Fibroblast of the aortic adventitia (primary cell): ENCODE measurements at places on chromosomes 6 and 20. TPM values are rescaled to one million over a fixed set of nuclear protein-coding genes. Genes with fewer than 3 reads are reported as not detected.

- DNase-seq = no peak
Measured at GRCh38 chr6:79784395-79784753, 153.2 kb downstream of the SH3BGRL2 start.

GRCh38 chr6:52877168-52877567 is 32.3 kb downstream of the GSTA3 start:
- DNase-seq = peak; percentile 93

DNA sequence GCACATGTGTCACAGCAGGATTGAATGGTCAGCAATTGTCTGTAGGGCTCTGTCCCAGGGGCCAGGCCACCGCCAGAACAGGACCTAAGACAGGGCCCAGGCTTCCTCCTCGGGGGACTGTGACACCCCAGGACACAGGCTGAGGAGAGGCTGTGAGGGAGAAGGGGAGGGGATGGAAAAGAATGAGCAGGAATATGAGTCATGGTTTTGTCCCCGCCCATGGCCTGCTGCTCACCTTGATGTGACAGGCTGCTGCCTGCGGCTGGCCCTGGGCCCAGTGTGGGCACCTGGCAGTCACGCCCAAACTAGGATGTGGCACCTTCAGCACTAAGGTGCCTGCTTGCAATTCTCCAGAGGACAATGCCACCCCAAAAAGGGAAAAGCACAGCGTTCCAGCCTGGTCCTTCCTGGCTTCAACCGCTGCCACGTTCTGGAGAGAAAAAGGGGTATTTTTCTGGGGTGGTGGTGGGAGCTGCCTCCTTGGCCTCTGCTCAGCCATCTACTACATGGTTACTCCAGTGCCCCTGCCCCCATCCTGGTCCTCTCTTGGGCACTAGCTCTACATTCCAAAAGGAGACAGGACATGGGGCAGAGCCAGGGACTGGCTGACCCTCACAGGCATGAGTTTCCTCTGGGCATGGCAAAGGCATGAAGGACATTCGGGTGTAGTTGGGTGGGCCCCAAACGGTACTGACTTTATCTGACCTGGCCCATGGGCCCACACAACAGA is 93.4 kb downstream of the SLC22A23 start:
- DNase-seq = no peak

DNA sequence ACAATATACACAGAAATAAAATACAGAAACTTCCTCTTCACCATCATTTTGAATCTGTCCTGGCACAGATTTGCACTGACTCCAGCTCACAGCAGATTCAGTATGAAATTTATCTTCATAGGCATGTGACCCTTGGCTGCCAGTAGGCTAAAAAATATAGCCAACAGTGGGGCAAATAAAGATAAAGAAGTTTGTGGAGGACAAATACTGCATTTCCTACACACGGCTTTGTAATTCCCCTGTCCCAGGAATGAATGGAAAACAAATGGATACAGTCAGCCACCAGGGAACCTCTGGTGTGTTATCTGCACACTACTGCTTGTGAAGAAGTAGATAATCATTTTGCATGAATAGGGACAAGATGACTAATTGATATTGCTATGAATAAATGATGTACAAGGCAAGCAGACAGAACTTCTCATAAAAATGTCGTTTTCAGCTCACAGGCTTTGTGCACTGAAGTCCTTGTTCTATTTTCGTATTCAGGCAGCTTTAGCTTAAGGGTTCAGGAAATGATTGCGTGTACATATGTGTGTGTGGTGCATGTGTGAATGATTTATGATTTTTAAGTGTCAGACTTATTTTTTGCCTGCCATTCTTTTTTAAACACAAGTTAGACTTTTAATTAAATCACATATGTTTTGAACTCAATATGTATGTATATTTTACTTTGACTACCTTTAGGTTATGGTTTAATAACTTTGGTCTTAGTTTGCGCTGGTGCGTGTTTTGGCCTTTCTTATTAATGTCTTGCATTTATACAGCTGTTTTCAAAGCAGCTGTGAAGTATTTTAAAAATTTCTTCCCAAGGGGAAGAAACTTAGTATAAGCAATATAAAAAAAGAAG is 543.8 kb upstream of the JAG1 start:
- peak; percentile 81 for DNase-seq

DNA sequence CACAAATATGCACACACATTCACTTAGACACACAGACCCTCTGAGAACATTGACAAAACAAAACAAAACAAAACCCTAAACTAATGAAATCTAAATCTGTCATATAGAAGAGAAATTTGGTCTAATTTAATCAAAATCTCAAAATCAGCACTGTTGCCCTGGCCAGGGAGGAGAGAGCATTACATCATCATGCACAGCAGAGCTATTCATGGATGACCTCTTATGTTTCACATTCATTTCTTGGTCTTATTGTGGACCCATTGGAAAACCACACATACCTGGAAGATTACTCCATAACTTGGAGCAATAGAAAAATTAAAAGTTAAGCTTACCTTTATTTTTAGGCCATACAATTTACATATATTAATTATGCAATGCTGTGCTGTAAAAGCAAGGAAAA is 1223.6 kb upstream of the GJE1 start:
- DNase-seq = peak; percentile 52

DNA sequence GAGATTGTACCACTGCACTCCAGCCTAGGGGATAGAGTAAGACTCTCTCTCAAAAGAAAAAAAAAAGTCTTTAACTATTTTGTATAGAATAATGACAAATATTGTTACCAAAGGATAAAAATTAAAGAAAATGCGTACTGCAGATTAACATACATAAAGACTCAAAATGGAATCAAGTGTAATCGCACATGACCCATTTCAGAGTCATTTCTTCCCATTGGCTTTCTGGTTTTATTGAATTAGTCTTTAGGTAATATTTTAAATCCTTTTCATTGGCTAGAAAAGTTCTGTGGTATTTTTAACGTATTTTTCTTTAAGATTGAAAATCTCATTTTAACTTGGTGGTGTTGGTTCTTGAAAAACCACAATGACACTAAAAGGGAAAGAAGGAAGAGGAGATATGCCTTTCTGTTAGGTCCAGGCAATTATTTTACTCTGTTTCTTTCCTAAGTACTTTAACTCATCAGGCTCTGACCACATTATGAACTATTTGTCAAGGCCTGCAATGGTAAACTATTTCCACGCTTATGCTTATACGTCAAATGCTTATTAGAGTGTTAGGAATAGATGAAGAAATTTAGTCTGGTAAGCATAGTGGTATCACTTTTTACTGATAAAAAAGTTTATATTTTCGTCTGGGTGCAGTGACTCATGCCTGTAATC is 52.3 kb downstream of the PLEKHG1 start:
- no peak for DNase-seq

GRCh38 chr6:168225471-168225911 is 94.1 kb downstream of the DACT2 start:
- DNase-seq = peak; percentile 13

- DNase-seq = no peak
Measured at GRCh38 chr6:21601932-21602390, 8.4 kb downstream of the SOX4 start.

DNA sequence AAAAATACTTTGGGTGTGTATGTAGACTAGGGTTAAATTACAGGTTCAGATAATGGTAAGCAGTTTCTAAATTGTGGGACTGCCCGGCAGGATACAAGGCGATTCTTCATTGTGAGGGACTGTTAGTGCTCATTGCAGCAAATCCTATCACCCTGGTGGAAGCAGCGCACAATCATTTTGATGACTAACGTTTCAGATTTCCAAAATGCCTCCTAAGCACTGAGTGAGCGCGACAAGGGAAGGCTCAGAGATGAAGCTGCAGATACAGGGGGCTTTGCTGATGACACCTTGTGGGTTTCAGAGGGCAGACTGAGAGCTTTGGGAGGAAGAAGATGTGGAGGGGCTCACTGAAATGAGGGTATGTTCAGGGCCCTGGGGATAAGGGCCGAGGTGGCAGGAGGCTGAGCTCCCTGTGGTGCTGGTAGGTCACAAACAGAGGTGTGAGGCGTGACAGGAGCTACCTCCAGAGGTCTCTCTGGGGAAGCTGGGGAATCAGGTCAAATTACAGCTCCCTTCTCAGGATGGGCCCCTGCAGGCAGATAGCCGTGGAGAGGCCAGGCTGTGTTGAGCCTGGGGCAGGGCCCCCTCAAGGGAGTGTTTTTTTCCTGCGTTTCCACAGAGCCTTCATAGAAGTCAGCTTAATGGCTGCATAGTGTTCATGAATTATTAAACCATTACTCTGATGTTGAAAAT is 84.5 kb upstream of the FYN start:
- no peak for DNase-seq

GRCh38 chr6:8110117-8110721 is 7.9 kb upstream of the EEF1E1 start:
- DNase-seq = no peak

DNA sequence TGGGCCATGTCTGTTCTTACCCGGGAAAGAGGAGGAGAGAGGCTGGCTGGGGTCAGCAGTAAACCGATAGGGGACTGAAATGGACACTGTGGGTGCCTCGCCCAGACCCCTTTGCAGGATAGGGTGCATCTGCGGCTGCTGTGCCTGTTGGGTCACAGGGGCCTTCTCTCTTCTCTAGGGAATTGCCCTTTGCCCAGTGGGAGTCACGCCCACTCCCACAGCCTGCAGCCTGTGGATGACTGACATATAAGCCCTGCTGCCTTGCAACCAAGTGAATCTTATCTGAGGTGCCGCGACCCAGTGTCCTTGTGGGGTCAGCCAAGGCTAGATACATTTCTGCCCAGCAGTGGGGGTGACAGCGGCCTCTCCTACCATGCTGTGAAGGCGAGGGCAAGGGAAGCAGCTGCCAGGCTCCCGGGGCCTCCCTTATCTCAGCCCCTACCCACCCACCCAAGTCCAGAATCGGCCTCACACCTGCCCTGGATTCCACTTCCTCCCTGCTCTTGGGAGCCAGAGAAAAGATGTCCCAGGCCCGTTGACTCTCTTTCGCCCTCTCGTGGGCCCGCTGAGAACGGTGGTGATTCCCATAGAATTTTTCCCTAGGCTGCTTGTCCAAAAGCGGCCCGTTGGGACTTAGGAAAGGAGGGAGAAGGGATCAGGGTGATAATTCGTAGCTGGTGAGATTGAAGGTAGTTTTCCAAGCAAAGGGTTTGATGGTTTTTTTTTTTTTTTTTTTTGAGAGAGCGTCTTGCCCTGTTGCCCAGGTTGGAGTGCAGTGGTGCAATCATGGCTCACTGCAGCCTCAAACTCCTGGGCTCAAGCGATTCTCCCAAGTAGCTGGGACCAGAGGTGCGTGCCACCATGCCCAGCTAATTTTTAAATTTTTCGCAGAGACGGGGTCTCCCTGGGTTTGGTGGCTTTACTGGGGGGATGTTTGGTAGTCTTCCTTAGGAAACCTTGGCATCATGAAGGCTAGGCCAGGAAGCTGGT is 76.4 kb upstream of the RNF24 start:
- peak; percentile 66 for DNase-seq

DNA sequence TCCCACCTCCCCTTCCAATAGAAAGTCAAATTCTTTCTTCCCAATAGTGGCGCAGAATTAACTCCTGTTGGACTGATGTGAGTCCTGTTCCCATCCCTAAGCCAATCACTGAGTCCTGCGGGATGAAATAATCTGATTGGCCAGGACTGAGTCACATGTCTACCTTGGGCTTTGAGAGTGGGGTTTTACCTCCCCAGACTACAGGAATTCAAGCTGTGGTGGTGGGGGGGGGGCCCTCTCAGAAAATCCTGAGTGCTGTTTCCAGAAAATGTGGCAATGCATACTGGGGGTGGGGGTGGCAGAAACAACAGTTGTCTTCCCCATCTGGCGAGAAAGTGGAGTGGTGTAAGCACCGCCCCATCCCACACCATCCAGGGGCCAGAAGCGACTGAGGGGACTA is 65.7 kb downstream of the CTCFL start:
- no peak for DNase-seq

DNA sequence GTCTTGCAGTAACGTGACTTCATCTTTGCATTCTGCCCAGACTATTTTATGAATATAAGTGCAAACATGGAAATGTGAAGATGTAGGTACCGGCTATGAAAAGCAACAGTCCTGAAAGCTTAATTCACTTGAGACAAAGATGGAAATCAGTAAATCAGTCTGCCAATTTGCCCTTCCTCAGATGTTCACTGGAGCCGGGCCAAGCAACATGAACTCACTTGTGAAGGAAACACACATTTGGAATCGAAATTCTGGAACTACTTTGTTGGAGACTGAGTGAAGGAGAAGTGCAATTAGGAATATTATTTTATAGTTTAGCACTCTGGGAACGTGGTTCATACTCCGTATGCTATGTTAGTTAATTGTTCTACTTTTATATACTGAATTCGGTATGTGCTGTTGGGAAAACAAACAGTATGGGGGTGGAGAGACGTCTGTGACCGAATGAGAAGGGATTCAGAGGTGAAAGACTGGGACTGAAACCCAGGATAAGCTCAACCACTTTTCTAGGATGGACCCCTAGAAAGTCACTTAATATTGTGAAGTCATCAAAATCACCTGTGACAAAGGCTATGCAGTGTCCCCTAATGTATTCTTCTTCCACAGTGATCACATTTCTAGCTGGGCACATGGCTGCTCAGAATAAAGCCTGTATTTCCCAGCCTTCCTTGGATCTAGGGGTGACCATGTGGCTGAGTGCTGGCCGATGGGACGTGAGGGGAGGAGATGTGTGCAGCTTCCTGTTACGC is 95.5 kb downstream of the PREX1 start:
- no peak for DNase-seq

DNA sequence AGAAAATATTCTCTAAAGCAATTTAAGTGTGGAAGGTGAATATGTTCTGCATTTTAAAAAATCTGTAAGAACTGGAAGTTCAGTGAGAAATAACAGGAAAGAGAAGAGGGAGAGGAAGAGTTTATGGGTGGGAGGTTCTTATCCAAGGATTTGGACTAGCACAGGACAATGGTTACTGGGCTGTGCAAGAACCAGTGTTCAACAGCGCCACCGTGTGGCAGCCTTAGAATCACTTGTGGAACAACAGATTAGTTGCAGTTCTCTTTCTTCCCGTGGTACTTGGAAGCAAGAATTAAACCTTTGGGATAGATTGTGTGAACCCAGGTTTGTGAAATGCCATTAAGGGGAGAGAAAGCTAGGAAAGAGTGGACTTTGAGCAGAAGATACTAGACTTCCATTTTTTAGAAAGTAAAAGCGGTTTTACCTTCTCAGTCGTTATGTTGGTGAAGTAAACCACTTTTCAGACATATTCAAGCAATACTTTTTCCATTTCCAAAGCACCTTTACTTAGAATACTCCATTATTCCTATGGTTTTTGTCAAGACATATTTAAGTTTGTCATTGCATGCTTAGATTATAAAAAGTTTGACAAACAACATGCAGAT is 436.7 kb downstream of the RNF144B start:
- peak; percentile 6 for DNase-seq

DNA sequence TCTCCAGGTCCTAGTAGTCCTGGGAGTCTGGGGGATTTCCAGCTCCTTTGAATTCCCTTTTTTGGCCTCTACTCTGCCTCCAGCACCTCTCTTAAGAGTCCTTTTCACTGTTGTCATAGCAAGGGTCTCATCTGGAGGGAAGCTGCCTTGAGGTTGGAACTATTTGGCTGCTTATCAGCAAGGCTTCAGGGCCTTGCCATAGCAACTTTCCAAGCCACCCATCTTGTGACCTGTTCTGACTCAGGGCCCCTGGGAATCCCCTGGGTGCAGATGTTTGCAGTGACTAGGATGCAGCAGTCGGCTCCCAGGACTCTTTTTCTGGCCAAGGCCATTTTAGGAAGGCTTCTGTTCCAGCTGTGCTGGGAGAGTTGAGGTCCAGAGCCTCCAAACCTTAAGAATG is 12.4 kb downstream of the PKIG start:
- DNase-seq = peak; percentile 67

- no peak for DNase-seq
Measured at GRCh38 chr6:134602123-134602522, 284.2 kb upstream of the SGK1 start.

Gene CYP21A2
- 0.09 and 1.3 TPM in 2 replicates for total RNA-seq

Gene SNAP91
- 0.36 TPM in 1 of 2 replicates, not detected in the other for total RNA-seq

Gene C6orf47
- 18.4 and 26.3 TPM in 2 replicates for total RNA-seq

Gene PLTP
- 66.9 and 107 TPM in 2 replicates for total RNA-seq
